Stimulated activated CD4-positive, alpha-beta T cell treated with anti-CD3 and anti-CD28 coated beads, TNF-alpha, amount 100 ng/mL, for 4 hours (primary cell): ENCODE measurements at places on chromosomes 3 and 15.

DNA sequence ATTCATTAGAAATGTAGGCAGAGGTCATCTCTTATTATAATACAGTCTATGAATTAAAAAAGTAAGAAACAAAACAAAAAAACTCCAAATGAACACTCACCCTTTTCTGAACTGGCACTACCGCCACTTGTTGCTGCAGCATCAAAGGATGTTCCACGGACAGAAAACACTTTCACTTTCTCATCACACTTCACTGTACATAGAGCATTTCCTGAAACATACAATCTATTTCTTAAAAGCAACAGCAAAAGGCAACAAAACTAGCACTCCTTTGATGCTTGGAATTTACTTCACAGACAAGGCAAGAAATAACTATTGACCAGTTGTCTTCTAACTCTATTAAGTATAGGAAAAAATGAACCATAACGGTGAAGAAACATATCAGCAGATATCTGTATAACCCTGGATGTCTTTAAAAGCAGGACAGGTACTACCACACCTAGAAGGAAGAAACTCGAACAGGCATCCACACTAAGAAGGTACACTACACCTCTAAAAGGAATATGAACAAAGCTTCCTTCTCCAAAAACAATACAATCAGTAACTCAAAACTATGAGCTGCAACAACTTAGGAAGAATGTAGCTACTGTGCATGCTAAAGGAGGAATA is 24.9 kb downstream of the ETFA start:
- DNase-seq, result no peak

DNA sequence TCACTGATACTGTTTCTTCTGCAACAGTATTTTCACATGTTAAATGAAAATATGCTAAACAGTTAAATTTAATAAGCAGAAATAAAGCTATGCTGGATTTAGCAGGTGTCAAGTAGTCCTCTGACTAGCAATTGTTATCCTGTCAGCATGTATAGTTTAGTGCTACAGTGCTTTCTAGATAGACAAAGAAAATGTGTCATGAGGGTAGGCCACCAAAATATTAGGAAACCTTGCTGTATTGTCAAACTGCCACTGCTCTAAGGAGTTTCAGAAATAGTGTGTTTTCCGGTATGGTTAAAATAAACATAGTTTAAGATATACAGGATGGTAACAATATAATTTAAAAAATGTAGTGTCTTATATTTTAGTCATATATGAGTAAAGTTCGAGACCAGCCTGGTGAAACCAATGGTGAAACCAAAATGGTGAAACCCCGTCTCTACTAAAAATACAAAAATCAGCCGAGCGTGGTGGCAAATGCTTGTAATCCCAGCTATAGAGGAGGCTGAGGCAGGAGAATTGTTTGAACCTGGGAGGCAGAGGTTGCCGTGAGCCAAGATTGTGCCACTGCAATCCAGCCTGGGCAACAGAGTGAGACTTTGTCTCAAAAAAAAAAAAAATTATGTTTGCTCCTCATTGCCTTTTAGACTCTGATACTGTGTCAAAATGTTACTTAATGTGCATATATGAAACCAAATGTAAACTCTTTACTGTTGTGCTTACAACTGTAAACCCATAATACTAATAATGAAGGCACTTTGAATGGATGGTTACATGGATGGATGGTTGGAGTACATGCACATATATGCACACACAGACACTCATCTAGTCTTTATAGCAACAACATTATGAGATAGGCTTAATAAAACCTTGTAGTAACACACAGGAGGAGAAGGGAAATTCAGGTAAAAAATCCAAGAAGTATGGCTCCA is 204.8 kb downstream of the RSRC1 start:
- DNase-seq, result no peak

DNA sequence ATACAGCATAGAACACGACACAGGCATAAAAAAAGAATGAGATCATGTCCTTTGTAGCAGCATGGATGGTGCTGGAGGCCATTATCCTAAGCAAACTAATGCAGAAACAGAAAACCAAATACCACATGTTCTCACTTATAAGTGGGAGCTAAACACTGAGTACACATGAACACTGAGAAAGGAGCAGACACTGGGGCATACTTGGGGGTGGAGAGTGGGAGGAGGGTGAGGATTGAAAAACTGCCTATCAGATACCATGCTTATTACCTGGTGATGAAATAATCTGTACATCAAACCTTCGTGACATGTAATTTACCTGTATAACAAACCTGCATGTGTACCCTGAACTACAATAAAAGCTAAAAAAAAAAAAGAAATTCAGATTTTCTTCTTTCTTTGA is 100.4 kb downstream of the PPM1L start:
- DNase-seq, result no peak

GRCh38 chr3:98811048-98811447 is 47.9 kb downstream of the ST3GAL6 start:
- no peak for DNase-seq

DNA sequence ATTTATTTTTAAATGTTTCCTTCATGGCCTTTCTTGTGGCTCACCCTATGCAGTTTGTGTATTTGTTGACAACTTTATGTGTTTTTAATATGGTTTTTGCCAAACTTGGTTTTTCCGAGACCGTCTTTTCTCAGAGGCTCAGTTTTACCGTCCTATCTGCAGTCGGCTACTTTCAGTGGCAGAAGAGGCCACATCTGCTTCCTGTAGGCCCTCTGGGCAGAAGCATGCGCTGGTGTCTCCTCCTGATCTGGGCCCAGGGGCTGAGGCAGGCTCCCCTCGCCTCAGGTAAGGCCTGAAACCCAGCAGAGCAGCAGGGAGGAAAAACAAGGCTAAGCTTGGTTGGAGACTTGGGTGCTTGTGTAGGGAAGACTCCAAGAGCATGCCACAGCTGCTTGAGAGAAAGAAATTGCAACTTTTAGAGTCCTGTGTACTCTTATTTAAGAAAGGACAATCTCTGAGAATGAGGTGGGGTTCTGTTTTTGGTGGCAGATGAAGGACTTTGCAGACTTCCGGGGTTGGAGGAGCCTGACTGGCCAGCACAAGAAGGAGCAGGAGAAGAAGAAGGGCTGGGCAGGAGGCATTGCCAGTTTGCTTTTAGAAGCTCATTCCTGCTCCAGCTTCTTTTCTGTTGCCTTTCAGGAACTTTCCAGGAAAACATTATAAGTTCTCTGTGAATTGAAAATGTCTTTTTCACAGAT is at the start of gene TIGIT:
Gene TIGIT, plus strand, starts transcription at position 191 of the 698 bp plus-strand sequence. Its CDS starts 34 bp downstream, at position 225.
- no peak for DNase-seq
